ENCODE measurements at places on chromosomes 11 and 22.

GRCh38 chr11:10295064-10295901 is 1.3 kb upstream of the SBF2 start:
- peak; percentile 31 for DNase-seq

GRCh38 chr11:83191491-83191890 is 2.0 kb upstream of the ANKRD42 start:
- DNase-seq: no peak

GRCh38 chr11:67436459-67437081 is 912 bp downstream of the PTPRCAP start:
- DNase-seq: no peak

- DNase-seq: no peak
Measured at GRCh38 chr11:10377183-10377582, 72.3 kb downstream of the ADM start.

DNA sequence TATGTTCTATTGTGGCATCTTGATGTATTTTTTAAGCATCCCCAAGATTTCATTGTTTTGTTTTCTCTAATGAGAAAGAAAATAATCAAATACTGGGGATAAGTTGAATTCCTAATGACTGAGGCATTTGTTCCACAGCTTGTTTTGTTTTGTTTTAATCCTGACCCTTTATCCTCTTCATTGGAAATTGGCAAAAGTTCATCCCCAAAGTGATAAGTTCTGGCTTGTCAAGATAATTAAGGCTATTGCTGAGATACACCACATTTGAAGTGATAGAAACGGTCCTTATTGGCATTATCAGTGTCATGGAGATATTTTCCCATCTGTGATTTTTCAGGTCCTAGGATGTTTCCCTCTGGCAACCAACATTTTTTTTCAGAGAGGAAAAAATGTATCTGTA is 65.0 kb downstream of the SLC36A4 start:
- no peak for DNase-seq

- DNase-seq: no peak
Measured at GRCh38 chr11:103927535-103927934, 108.9 kb upstream of the DDI1 start.

- no peak for DNase-seq
Measured at GRCh38 chr11:38182126-38182866, 1584.3 kb upstream of the RAG2 start.

GRCh38 chr11:44359162-44359561 is 49.2 kb upstream of the ALX4 start:
- DNase-seq: no peak

DNA sequence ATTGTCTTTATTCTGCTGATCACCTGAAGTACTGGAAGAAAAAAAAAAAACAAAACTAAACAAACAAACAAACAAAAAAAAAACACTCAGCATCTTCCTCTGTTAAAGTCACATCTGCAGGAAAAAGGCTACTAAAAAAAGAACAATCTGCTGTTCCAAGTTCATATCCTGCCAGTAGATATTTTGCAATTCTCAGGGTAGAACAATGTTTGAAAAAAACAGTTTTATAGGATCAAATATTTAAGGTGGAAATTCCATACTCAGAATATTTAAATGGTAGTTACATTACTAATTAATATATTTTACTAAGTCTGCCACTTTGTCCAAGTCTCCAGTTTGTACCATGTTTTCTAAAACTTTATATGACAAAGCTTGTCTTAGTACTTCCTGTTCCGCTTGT is 175.2 kb downstream of the SBF2 start:
- no peak for DNase-seq

DNA sequence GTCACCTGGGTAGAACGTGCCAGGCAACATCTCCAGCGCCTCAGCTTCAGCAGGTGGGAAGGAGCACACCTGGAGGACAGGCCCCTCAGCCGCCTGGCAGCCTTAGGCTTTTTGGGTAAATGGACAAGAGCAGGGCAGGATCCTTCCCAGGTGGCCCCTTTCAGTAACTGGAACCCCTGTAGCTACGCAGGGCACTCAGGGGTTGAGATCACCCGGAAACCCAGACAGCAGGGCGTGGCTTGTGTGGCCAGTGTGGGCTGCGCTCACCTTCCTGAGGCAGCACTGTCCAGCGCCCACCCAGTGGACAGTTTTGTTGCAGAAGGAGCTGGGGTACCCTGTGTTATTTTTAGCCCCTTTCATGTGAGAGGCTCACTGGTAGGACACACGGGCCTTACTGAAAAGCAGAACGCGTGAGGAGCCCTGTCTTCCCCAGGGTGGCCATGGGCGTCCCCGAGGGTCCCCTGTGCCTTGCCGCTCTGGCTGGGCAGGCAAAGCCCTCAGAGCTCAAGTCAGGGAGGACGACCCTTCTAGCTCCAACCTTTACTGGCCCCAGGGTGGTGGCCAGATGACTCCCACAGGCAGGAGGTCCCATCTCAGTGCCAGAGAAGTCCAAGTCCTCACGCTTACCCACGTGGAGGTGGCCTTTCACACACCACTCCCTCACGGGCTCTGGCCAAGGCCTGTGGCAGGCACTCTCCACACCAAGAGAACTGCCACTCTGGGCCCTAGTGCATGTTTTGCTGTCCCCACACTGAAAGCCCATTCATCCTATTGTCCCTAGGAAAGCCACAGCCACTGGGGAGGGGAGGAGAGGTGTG is 75.8 kb downstream of the CTTN start:
- no peak for DNase-seq

GRCh38 chr22:24796860-24797259 is 9.2 kb upstream of the SGSM1 start:
- no peak for DNase-seq

GRCh38 chr11:71294846-71295600 is 42.6 kb upstream of the SHANK2 start:
- no peak for DNase-seq

DNA sequence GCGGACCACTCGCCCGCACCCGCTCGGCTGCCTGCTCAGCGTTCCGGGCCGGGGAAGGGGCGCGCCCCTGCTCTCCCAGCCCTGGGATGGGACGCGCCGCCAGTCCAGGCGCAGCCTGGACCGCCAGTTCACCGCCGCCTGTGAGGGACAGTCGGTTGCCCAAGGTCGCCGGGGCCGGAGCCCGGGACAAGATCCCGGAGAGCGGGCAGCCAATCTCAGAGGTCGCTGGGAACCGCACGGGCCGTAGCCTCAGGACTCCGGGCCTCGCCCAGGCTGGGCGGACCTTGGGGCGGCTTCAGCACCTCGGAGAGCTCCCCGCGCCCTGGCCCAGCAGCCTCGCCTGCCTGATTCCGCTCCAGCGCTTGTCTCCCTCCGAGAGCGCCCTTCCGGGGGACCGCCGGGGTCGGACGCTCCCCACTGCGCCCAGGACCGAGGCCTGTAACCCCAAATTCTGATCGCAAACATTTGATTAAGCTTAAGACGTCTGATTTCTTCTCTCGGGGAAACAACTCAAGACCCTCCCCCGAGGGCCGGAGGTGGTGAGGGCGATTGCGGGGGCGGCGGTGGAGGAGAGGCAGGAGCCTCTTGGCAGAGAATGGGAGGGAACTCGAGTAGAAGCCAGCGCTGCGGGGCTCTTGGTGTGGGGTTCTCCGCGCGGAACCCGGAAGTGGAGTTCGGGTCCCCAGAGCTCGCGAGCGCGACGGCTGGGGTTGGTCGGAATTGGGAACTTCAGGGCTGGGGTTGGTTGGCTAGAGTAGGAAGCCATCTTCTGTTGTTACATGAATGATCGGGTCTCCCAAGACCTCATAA is 1.1 kb upstream of the CHRM4 start:
- DNase-seq: peak; percentile 45

DNA sequence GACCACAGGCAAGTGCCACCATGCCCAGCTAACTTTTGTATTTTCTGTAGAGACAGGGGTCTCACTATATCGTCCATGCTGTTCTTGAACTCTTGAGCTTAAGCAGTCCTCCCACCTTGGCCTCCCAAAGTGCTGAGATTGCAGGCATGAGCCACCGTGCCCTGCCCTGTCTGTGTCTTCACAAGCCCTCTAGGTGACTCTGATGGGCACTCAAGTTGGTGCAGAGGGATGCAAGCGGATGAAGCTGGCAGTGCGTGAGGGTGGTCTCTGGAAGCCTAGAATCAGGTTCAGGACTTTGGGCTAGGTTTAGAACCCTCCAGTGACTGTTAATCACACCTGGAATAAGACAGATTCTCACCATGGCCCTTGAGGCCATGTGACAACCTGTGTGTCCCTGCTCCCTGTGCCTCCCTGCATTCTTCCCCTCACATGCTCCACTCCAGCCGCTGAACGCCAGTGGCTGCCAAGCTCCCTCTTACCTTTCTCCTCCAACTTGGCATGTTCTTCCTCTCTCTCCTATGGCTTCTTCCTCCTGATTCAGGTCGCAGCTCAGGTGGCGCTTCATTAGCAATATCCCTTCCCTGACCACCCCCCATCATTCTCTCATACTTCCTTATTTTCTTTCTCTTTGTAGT is 242.3 kb upstream of the TBCEL start:
- DNase-seq: no peak

- DNase-seq: no peak
Measured at GRCh38 chr11:16787035-16787742, 48.7 kb downstream of the C11orf58 start.

DNA sequence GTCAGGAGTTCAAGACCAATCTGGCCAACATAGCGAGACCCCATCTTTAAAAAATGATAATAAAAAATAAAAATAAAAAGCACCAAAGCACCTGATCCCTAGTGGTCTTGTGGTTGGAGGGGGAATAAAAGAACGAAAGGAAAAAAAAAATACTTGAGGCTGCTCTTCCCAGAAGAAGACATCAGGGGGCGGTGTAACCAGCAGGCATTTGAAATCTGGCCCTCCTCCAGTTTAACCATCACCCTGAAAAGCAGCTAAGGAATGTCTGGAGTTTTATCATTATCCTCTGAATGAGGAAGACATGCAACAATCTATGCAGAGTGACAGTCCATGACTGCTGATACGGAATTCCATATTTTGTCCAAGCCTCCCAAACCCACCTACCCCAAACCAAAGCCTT is 5.6 kb upstream of the KCTD17 start:
- DNase-seq: no peak

DNA sequence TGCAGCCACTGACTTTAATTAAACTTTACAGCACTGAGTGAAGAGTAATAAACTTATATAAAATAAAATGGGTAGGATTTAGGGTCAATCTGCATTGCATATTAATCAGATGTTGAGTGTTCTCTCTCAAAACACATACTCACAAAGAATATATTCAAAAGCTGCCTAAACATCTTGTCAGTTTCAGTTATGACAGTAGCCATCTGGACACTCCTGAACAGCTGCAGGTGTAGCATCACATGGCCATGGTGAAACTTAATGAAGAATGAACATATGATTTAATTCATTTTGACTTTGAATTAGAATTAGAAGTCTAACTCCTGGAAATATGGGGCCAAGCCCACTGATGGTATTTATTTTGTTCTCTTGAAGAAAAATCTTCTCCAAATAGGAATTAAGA is 684.3 kb upstream of the RAG2 start:
- DNase-seq: no peak

- peak; percentile 99 for DNase-seq
Measured at GRCh38 chr22:19479355-19480172, at the start of gene CDC45. Gene CDC45 (plus strand): TSS chr22:19479920. CDS start chr22:19479969, 49 bp downstream.
